ENCODE measurements at places on chromosomes 2 and 18. TPM values are rescaled to one million over a fixed set of nuclear protein-coding genes. Genes with fewer than 3 reads are reported as not detected.
A peak's percentile ranks its signal among the peaks of the same experiment; 100 is the strongest.

- DNase-seq = no peak
Observed at GRCh38 chr2:164642268-164642667, 21.0 kb upstream of the GRB14 start.

DNA sequence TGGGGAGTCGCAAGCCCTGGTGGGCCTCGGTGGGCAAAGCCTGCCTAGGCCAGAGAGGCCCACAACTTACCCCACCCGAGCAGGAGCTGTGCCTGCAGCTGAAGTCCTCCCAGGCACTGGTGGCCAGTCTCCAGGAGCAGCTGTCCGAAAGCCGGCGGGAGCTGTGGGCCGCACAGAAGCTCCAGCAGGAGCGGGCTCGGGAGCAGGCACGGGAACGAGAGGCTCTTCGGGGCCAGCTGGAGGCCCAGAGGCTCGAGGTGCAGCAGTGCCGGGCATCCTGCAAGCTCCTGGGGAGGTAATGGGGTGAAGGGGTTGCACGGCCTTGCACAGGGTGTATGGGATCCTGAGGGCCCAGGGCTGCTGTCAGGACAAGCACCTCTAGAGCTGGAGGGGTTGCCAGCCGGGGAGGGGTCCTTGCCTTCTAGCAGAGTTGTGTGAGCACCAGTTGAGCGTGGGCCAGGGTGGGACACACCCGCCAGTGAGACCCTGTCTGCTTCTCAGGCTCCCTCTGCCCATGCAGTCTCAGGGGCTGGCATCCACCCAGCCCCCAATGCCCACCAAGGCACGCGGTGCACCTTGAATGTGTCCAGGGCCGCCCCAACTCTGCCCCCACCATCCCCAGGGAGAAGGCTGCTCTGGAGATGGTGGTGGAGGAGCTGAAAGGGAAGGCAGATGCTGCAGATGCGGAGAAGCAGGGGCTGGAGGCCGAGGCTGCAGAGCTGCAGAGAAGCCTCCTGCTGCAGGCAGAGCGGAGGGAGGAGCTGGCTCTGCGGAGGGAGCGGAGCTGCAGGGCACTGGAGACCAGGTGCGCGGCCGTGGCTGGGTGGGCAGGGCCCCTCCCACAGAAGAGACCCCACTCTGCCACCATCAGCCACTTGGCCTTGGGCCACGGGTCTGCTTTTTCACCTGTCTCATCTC lies 27.2 kb downstream of the CROCC2 start:
- peak; percentile 11 for DNase-seq

The RBM44 gene
- 0.49 TPM for total RNA-seq

The UGT1A5 gene
- total RNA-seq = not detected

DNA sequence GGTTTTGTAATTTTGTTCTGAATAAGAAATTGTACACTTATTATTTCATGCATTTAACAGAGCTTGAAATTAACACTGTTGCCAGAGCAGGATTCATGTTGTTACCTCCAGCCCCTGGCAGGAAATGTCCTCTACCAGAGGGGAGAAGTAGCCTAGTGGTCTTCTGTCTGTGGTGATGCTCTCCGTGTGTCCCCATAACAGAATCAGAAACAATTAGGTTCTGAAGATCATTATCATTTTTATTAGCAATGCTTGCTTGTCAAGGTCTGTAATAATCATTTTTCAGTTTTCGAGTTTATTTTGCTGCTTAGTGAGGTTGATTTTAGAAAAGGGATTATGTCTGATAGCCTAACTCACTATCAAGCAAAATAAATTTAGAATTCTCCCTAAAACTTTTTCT lies 116.6 kb upstream of the CNTNAP5 start:
- no peak for DNase-seq

DNA sequence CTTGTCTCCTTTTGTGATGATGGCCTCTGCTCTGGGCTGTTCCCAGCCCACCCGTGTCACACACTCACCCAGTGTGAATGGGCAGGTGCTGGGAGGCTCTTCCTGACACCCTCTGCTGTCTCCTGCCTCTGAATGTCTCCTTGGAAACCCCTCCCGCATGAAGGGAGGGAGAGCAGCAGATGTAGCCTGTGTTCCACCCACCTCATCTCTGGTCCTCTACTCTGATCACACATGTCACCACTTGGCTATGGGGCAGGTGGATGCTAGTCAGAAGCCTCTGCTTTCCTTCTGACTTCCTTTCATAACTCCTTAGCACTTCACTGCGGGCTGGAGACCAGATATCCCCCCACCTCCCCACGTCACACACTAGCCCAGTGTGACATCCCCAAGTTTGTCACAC lies 23.9 kb downstream of the EFR3B start:
- DNase-seq = no peak

The LCT gene
- not detected for total RNA-seq

- DNase-seq = peak; percentile 26
Observed at GRCh38 chr2:148201075-148202004, 180.4 kb downstream of the MBD5 start.

GRCh38 chr18:3333721-3334386 lies 71.9 kb downstream of the MYL12B start:
- no peak for DNase-seq

DNA sequence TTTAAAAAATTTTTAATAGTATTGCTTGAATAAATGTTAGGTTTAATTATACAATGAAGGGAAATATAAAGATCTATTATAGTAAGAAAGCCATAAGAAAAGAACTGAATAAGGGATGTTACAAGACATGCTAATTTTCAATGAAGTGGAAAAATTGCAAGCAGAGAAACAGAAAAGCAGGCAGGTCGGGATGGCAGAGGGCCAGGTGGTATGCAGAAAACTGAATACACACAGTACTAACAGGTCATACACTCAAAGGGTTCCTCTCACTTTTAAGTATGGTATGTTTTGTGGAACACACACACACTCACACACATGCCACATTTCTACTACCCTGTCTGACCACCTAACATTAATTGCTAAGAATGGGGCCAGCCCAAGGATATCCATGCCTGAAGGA lies 76.7 kb upstream of the DTNA start:
- DNase-seq = no peak

DNA sequence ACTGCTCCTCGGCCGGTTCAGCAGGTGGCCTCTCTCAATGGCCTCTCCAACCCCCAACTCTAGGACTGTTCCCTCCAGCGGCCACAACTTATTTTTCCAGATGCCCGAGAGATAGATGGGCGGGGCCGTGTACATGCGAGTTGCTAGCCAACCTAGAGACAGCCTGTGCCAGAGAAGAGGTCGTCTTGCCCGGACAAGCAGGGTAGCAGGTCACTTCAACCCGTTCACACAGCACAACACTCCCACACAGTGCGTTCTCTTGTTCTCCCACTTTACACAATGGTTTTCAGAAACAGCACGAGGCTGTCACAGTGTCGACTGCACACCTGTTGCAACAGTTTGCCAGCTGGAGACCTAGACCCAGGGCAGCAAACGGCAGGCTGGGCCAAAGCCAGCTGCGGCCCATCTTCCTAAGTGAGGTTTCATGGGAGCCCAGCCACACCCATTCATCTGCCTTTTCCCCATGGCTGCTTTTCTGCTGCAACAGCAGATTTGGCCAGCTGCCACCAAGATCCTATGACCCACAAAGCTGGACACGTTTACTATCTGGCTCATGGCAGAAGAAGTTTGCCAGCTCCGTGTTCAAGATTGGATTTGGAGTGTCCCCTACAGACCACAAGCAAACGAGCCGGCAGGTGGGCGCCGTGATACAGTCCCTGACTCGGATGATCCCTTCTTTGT lies 7.3 kb upstream of the PRLH start:
- peak; percentile 44 for DNase-seq
